ENCODE measurements at places on chromosomes 1 and 21.

- no peak for DNase-seq
Observed at GRCh38 chr1:95954585-95954984, 720.6 kb downstream of the RWDD3 start.

DNA sequence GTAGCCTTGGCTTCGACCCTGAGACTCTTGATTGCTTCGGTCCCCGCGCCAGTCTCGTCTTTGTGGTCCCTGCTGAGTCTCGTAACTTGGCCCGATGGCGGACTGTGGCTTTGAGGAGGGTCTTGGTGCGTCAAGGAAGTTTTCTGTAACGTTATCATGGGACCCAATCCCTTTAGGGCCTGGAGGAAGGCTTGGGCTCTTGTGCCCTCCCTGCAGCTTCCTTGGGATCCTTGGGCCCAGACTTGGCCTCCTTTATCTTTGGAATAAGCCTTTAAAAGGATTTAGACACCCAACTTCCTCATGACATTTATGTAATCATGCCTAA is 371 bp downstream of the ZMPSTE24 start:
- no peak for DNase-seq

DNA sequence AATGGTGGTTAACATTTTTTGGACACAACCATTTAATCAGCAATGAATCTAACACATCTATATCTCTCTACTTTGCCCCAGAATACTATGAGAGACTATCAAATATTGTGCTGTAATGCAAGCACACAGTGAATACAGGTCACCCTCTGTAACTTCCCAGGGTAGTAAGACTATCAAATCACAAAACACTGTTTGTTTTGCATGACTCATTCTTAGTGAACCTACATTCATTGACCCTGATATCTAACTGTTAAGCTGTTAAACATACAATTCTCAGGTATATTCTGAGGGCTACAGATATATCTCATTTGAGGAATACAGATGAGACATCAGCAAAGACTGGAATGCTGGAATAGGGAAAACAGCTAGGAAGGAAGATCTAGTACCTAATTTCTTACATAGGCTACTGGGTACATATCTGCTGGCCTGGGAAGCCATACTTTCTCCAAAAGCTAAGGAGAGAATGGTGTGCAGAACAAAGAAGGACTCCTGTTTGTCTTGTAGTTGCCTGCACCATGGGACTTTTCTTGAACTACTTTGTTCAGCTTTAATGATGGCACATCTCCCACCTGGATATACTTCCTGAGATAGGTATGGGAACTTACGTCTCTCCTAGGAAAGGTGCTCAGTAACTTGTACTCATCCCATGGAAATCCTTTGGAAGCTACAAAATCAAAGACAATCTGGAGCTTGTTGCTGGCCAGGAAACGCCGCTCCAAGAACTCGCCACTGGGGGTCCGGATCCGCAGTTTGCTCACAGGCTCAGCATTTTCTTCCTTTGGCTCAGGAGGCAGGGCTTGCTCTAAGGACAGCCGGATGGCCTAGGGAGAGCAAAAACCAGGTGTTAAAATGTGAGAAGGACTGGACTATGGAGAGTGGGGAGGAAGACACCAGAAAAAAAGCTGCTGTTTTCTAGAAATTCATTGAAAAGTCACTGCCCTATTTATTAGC is 51.9 kb upstream of the DMRTA2 start:
- no peak for DNase-seq

GRCh38 chr21:40194185-40194980 is 327.1 kb downstream of the PCP4 start:
- no peak for DNase-seq

DNA sequence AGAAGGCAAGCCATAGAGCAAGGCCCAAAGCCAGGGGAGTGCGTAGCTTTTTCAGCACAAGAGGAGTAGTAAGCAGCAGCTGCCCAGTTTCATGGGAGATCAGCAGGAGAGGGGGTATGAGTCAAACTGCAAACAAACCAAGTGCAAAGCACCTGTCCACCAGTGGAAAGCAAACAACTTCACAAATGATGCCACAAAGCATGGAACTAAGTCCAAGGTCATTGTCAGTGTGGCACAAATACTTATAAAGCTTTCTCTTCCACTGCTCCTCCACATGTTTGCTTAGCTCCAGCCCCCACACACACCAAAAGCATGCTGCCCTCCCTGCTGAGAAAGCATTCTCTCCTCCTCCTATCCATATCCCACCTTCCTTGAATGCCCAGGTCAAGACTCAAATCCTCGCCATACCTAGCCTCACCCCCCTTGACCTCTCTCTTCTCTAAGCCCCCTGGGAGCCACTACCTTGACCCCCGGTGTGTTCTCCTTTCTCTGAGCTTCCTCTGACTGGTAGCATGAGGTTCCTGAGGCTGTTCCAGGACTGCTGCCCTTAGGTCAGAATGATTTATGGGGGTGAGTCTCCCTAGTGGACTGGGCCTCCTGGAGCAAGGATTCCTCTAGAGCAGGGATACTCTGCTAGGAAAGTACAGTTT is 70.4 kb downstream of the DMAP1 start:
- DNase-seq, result no peak

DNA sequence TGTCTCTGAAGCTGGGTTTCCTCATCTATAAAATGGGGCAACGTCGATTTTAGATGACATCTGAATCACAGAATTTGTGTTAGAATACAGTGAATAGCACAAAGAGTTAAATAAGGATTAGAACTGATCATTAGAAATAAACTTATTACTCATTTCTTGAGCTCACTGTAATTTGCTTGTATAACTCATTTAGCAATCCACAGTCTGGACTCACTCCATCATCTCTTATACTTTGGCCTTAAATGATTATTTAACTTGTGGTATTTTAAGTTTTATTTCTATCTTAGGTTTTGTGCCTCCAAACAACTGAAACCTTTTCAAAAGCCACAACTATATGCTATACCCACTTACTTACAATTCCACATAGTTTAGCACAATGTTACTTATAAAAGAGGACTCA is 128.0 kb downstream of the CDC42BPA start:
- DNase-seq, result no peak

DNA sequence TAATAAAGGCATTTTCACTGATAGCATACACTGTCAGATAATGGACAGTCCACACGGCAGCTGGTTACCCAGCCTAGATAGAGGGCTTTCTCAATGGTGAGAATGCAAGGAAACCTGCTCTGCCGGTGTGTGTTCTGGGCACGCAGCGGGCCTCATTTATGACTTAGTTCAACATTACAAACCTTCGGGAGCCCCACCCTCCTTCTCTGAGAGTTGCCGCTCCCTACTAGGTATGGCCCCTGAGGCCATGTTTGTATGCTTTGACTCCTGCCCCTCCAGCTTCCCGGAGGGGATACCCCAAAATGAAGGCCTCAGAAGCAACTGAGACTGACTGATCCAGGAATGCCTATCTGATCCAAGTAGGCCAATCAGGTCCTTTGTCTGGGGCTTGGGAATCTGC is 17.2 kb upstream of the FABP3 start:
- no peak for DNase-seq
